Right ventricle myocardium inferior (tissue), 1 donor: ENCODE measurements at places on chromosomes 1 and 21.

DNA sequence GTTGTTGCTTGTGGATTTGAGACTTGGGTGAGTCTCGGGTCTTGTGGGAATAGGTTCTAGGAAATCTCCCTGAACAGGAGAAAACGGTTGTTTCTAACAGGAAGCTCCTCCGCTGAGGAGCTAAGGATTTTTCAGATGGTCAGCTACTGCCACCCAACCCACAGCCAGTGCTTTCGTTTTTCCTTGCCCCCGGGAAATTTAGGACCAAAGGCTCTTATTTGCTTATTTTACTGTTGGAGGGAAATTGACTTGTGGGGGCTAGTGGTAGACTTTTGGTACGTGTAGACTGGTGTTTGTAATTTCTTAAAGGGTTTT lies 792 bp downstream of the SNX7 start:
- DNase-seq = no peak

DNA sequence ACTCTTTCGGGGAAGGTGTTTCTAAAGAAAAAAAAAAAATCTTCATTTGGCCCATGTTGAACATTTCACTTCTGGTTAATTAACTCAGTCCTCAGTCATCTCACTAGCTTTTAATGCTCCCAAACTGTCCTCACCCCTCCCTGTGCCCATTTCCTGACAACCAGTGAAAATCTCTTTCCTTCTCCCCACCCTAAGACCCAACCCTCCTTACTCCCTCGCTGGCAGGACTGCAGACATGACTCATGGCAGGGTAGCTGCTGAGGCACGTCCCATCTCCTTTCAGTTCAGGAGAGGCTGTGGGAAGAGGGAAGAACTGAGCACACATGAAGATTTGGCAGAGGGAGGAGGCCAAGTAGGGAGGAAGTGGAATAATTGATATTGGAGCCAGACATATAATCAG lies 12.6 kb downstream of the PKP1 start:
- DNase-seq = no peak

- no peak for DNase-seq
Measured at GRCh38 chr21:42609811-42610210, 43.6 kb upstream of the PDE9A start.

GRCh38 chr1:65267683-65268082 lies 41.7 kb upstream of the DNAJC6 start:
- no peak for DNase-seq

GRCh38 chr1:225766967-225767633 lies 10.5 kb upstream of the SRP9 start:
- no peak for DNase-seq

DNA sequence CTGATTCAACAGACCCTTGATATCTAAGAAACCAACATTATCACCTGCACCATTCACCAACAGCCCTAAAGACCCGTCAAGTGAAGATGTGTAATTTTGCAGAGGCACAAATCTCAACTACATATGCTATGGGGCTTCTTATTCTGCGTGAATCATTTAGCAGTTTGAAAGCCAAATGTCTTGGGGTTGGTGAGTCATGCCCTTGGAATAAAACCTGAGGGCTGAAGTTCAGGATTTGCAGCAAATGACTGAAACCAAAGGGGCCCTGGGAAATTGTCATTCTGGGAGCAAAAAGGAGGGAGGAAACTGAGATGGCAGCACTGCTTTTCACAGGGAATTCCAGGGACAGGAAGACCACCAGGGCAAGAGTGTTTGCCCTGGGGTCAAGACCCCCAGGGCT lies 79.2 kb upstream of the TNR start:
- DNase-seq = no peak

DNA sequence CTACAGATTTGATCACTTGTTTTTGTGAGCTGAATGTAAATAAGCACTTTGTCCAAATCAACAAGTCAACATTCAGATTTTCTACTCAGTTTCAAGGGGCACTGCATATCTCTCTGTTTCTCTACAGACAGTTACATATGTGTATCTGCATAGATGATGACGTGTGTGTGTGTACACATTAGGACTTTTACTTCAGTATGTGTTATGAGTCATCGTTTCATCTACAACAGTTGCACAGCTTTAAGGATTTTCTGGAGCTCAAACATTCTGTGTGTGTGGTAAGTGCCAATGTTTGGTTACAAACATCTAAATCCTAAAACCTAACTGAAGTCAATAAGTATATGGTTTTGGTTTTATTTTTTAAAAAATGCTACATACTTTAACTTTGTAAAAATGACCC lies 494.5 kb upstream of the PBX1 start:
- DNase-seq = no peak

- no peak for DNase-seq
Measured at GRCh38 chr1:183227422-183228346, 41.6 kb downstream of the LAMC2 start.

DNA sequence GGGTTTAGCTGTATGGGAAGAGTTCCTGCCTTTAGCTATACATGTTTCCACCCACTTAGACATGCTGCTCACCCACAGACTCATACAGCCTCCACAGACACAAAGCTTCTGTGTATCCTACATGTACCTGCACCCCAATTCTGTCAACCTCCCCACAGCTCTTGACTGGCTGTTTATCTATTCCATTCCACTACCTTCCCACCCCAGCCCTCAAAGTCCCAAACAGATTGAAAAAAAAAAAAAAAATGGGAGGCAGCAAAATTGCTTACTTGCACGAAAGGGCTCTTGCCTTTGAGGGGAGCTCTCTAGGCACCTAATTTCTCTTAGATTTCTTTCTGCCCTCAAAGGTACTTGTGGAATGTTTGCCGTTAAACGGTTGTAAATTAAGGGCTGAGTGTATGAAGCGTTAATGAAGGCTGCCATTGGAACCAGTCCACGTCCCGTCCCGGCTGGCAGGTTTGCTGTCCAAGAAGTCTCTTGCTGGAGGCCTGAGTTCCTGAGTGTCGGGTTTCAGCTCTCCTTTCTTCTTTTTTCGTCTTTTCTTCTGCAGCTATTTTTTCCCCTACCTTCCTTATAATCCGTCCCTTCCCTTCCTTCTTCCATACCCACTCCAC lies 43.6 kb downstream of the PBX1 start:
- peak; percentile 73 for DNase-seq

- no peak for DNase-seq
Measured at GRCh38 chr1:75720820-75721219, 3.7 kb upstream of the ACADM start.

- no peak for DNase-seq
Measured at GRCh38 chr1:109441069-109441468, 14.8 kb upstream of the PSMA5 start.

DNA sequence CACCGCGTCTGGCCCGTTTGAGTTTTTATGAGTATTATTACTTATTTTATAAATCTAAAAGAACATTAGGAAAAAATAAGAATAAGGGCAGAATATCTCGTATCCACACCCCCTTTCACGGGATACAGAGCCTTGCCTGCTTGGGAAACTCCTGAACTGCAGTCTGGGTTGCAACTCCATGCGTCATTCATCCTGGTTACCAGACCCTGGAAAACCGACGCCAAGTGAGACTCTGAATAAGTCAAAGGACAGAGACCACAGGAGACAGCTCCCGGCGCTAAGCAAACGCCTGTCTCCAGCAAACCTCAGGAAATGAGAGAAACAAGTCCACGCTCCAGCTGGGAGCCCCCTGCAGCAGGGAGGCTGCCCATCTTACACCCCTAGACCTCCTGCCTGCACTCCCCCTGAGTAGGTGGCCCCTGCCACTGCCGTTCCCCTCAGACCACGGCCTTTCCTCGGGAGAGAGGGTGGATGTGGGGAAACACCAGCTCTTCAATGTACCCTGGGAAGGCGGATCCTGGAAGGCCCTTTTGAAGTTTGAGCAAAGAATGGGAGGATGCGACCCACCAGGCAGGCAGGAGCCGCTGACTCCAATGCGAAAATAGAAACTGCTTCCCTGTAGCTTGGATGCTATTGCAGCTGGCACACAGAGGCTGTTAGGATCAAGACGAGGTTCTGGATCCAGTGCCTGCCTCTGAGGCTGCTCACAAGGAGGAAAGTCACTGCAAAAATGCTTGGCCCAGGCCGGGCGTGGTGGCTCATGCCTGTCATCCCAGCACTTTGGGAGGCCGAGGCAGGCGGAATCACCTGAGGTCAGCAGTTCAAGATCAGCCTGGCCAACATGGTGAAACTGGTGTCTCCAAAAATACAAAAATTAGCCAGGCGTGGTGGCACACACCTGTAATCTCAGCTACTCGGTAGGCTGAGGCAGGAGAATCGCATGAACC lies 37.7 kb upstream of the GPR157 start:
- peak; percentile 58 for DNase-seq

GRCh38 chr1:153349363-153350320 lies 1.0 kb upstream of the PGLYRP4 start:
- DNase-seq = no peak

DNA sequence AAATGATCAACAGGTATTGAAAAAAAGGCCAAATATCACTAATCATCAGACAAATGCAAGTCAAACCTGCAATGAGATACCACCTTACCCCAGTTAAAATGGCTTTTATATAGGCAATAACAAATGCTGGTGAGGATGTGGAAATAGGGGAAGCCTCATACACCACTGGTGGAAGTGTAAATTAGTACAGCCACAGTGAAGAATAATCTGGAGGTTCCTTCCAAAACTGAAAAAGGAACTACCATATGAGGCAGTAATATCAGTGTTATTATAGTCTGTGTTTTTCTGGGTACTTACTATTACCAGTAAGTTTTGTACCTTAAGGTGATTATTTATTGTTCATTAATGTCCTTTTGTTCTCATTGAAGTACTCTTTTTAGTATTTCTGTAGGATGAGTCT lies 201.3 kb downstream of the MRPL39 start:
- DNase-seq = no peak
